ENCODE measurements at places on chromosomes 11 and 22.

GRCh38 chr22:44187652-44188230 lies 7.0 kb downstream of the PARVG start:
- DNase-seq, result no peak

- no peak for DNase-seq
Observed at GRCh38 chr11:75536786-75537641, 11.3 kb upstream of the GDPD5 start.

GRCh38 chr11:74751303-74751702 lies 2.7 kb downstream of the RNF169 start:
- no peak for DNase-seq

- DNase-seq, result no peak
Observed at GRCh38 chr22:41799486-41800347, 762 bp upstream of the CCDC134 start.

DNA sequence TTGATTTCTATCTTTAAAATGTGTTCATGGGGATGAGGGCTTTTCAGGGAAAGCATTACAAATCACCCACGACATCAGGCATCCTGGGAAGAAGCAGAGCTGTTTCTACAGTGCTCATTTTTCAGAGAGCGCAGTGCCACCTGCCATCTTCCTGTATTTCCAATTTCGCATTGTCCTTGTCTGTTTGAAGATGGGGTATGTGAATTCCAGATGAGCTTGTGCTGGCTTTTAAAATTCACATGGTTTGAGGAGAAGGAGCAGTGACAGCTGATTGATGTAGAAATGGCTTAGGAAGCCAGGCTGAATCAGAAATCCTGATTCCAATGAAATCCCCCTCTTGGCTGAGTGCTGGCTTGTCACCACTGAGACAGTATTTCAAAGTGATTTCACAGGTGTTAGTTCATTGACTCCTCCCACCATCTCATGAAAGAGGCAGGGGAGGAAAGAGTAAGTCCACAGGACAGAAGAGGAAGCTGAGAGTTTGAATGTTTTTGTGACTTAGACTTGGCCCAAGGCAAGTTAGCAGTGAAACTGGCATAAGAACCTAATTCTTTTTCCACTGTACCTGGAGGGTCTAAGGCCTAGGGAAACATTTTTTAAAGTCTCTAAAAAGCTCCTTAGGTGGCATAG lies 344.6 kb upstream of the C11orf87 start:
- DNase-seq, result no peak

- no peak for DNase-seq
Observed at GRCh38 chr11:61033417-61033816, 61.9 kb downstream of the CD6 start.

GRCh38 chr11:128690665-128691101 lies 3.2 kb upstream of the FLI1 start:
- no peak for DNase-seq

GRCh38 chr11:37963440-37963839 lies 1365.4 kb upstream of the RAG2 start:
- DNase-seq, result no peak

DNA sequence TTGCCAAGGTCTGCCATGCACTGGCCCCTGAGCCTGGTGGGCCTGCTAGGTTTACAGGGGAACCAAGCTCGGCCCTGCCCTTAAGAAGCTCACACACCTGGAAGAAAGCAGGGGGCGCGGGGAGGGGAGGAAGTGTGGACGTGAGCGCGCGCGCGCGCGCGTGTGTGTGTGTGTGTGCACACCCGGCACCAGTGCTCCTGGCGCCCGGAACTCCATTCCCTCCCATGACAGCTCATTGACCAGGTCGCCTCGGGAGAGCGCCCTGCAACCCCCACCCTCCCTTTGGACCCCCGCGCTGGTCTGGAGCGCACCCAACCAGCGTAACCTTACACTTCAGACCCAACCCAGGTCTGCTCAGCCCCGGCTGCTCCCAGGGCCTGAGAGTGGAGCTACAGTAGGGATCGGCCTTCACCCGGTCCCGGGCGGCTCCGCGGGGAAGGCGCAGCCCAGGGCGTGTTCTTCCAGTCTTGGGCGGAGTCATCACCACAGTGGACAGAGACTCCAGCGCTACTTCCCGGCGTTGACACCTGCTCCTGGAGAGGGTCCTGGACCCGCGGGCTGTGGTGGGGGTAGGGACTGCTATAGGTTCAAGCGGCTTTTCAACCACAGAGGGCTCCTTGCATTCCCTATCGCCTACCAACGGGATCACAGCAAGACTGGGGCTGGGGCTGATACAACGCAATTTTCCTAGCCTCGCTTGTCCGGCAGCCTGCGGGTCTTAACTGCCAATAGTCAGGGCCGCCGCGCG lies 1.5 kb downstream of the GALNT18 start:
- DNase-seq, result peak; percentile 60

- no peak for DNase-seq
Observed at GRCh38 chr22:19707347-19708290, 6.7 kb upstream of the SEPTIN5 start.

DNA sequence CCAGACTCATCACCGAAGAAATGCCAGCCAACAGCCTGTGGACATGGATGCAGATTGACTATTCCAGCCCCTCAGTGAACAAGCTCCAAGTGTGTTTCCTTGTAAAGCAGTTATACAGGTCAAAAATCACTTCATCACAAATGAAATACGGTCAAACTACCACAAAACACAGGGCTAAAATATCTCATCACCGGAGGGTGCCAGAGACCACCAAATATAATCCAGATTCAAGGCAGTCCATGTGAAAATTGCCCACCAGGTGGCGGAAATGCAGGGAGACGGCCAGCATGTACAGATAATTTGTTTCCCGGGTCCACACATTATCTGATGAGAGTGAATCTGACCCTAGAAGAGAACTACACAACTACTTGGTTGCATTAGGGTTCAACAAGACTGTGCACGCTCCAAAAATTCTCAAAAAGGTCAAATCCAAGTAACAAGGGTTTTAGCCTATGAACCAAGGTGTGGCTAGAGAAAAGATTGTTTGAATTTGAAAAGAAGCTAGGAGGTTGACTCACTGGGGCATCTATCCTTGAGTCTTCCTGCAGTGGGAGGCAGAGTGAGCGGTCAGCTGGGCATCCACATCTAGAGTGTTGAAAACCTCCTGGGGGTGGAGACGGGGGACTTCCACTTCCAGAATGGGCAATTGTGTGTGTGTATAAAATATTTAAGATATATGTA lies 71.7 kb downstream of the IGLL5 start:
- DNase-seq, result no peak

GRCh38 chr11:65927904-65928397 lies 8.7 kb downstream of the DRAP1 start:
- DNase-seq, result no peak

GRCh38 chr22:38423512-38424503 lies 31.2 kb downstream of the KCNJ4 start:
- no peak for DNase-seq

GRCh38 chr11:61602775-61603569 lies 22.1 kb upstream of the SYT7 start:
- peak; percentile 78 for DNase-seq

All from NCI-H226 (cell line).